ENCODE measurements at places on chromosomes 1 and 21.
A peak's percentile ranks its signal among the peaks of the same experiment; 100 is the strongest.

- DNase-seq, result no peak
These were observed 58.1 kb downstream of the LHX4 start for GRCh38 chr1:180287988-180288705.

DNA sequence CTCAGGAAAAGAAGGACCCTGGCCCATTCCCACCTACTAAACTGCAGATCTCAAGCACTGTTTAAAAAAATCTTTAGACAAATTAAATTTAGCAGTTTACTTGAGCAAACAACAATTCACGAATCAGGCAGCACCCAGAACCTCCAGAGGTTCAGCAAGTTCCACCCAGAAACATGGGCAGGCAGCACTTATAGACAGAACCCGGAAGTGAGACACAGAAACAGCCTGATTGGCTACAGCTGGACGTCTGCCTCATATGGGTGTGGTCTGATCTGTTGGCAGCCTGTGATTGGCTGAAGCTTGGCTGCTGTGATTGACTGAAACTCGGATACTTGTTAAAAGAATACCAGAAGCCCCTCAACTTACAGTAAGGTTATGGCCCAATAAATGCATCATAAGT, 34.7 kb upstream of the COL6A2 start:
- DNase-seq, result no peak

DNA sequence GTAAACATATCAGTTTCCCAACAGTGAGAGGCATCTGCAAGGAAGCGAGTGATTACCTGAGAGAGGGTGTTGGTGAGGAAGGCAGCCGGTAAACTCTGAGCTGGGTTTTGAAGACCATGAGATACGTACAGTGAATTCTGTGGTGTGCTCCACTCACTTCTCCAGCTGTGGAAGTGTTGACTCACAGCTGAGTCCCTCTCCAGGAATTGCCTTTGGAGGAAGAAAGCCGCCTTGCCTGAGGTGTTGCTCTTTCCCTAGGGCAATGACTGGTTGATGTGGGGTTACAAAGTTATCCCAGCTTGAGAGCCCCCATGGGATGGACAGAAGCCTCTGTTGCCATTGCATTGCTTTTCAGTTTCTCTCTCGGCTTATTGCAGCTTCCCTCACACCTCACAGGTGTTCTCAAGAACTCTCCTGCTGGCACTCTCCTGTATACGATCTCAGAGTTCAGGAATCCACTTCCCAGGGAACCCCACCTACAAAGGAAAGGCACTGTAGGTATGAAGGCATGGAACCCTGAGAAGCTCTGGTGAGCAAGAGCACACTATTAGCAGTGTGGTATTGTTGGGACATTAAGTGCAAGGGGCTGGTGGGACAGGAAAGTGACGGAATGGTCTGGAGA, 10.8 kb downstream of the NHLH1 start:
- DNase-seq, result peak; percentile 91

- DNase-seq, result no peak
These were observed 4.7 kb downstream of the CHI3L1 start for GRCh38 chr1:203181586-203182386.

DNA sequence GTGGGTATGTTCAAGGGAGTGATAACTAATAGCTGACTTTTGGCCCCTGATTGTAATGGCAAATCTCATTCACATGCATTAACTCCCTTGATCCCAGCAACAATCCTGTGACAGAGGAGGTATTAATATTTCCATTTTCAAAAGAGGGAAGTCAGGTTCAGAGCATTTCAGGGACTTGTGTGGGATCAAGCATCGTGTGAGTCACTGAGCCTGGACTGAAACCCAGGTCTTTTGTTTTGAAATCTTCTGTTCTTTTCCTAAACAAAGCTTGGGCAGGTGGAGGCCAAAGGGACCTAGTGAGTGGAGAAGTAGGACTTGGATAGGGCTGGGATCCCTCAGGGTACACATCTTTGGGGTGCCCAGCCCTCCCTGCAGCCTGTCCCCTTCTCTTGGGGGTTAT, 37.9 kb downstream of the ETNK2 start:
- no peak for DNase-seq

GRCh38 chr1:26121854-26122773, 10.5 kb downstream of the PDIK1L start:
- DNase-seq, result peak; percentile 43

GRCh38 chr21:38322311-38322950, 65.6 kb downstream of the KCNJ15 start:
- DNase-seq, result peak; percentile 43

DNA sequence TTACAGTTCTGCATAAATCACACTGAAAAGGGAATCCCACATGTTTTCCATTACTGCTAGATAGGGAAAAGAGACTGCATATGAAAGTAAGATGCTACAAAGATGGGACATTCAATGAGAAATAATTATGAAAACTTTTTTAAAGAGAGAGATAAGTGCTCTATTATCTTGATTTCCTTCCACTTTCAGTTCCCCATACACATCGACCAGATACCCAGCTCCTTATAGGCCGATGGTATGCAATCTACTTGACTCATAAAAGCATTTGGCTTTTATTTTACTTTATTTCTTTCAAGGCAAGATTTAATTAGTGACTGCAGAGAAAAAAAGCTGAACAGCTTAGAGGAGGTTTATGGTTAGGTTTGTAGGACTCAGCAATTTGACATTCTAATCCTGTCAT, 13.1 kb downstream of the BRINP2 start:
- no peak for DNase-seq

GRCh38 chr21:45423968-45424853, 19.2 kb downstream of the COL18A1 start:
- DNase-seq, result no peak

- DNase-seq, result peak; percentile 67
These were observed 951 bp downstream of the GGPS1 start for GRCh38 chr1:235329139-235329902.

DNA sequence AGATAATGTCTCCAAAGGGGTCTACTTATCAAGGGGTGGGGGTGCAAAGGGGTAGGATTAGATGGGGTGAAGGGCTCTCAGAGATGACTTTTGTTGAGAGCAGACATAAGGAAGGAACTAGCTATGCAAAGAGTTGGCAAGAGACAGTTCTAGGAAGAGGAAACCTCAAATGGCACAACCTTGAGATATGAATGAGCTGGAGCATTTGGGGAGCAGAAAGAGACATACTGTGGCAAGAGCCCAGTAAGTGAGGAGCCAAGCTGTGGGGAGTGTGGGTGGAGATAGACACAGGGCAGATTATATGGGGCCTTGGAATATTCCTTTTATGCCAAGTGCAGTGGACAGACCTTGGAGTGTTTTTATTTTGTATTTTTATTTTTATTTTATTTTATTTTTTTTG, 84.8 kb upstream of the BTG3 start:
- no peak for DNase-seq

DNA sequence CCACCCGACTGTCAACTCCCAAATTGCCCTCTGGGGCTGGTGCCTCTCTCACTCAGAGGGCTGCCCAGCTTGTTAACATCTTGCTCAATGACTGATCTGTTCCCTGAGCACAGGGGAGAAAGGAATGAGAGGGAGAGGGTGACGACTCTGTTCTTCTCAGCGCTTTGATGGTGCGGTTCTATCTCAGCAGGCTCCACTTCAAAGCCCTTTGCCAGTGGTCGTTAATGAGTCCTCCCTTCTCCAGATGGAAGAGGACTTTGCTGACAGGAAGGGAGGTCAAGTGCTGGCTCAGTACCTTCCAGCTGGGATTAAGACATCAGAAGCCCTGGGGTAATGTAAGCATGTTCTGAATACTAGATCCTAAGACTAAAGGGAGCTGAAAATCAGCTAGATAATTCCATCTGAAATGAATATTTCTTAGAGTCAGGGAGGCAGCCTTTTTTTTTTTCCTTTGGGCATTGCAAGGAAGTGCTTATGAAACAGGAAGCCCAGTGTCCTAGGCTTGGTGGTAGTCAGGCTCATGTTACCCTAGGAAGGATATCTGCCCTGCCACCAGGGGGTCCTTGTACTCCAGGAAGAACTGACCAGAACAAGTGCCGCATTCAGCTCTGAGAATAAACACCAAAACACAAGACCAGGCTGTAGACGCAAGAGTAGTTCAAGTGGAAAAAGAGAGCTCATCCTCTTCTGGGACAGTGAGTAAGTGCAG, 4.7 kb downstream of the FMOD start:
- no peak for DNase-seq

GRCh38 chr1:235952950-235953615, 86.4 kb upstream of the LYST start:
- peak; percentile 25 for DNase-seq

GRCh38 chr1:155018617-155019348, 14.8 kb downstream of the DCST2 start:
- DNase-seq, result peak; percentile 69

- DNase-seq, result peak; percentile 1
These were observed 95.5 kb downstream of the GRIK3 start for GRCh38 chr1:36938819-36939218.

DNA sequence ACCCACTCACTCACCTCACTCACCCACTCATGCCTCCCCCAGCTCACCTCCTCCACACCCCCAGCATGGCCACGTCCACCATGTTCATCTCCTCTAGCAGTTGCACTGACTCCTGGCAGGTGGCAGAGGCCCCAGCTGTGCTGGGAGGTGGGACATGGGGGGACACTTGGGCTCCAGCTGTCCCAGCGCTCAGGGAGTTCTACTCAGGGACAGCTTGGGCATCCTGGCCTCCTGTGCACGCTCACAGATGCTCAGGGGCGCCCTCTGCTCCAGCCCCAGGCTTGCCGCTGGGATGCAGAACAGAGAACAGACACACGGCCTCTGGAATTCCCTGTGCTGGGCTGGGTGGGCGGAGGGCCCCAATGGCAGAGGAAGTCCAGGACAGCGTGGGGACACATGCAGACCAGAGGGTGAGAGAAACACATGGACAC, 5.2 kb downstream of the KRTAP10-8 start:
- DNase-seq, result no peak

DNA sequence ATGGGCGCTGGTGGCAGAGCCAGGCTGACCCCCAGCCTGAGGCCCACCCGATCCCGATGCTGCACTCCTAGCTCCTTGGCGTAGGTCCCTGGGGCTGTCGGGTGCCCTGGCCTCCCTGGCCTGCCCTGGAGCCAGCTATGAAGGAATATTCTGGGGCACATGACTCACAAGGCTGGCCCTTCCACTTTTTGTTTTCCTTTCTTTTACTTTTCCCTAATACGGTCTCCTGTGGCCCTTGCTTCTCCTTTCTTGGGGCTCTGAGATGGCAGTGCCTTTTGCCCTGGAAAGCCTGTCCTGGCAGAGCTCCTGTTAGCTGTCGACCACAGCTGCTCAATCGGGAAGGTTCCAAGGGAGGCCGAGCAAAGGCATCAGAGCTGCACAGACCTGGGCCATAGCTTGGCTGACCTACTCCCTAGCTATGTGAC, 22.1 kb downstream of the ARHGEF10L start:
- DNase-seq, result no peak

- peak; percentile 26 for DNase-seq
These were observed 66.1 kb upstream of the RHOU start for GRCh38 chr1:228669242-228669585.

- no peak for DNase-seq
These were observed 218.0 kb downstream of the GRIK3 start for GRCh38 chr1:36816348-36816747.

GRCh38 chr21:46191686-46192575, 7.7 kb upstream of the SPATC1L start:
- DNase-seq, result no peak

GRCh38 chr1:112881742-112882127, 74.3 kb downstream of the SLC16A1 start:
- no peak for DNase-seq

DNA sequence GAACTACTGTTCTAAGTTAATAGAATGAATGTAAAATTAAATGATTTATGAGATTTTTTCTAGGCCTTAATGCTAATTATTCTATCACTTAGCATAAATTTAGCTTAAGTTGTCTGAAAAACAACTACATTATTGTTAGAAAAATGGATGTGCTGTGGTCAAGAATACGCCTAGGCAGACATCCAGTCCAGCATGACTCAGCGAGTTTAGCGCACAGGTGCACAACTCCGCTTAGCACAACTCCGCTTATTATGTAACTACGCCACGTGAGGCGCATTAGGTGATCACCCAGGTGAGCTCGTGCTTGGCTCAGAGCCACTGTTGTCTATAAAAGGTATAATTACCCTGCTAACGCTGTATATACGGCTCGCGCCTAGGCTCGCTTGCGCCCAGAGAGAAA, 1043.6 kb upstream of the ADGRL4 start:
- no peak for DNase-seq

DNA sequence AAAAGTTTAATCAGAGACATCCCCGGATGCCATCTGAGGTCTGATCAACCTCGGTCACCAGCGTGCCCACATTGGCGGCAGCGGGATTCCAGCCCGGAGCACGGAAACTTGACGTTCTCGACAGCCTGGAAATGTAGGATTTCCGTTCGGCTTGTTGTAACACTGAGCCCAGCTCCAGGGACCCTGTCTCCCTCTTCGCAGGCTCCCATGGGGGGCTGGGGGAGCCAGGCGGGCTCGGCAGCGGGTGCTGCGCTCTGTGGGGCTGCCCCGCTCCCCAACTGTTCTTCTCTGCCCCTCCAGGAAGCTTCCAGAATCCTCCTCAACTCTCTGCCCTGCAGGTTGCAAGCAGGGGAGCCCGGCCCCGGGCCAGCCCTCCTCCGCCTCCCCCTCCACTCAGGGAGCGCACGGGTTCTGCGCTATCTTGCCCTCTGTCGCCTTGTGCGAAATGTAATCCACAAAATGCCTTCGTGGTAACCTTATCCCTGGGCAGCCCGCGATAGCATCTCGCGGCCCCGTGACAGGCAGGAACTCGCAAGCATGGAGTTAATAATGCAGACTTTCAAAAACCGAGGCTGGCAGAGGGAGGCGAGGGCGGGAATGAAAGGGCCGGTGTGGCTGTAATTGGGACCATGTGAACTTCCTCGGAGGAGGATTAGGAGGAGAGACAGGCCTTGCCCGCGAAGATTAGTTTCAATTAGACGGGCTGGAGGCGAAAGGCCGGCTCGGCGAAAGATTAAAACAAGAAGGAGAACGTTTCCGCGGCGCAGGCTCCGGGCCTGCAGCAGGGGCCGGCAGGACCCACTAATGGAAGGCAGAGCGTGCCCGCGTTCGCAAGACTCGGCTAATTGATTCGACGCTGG, 53.9 kb upstream of the TTC34 start:
- no peak for DNase-seq

GRCh38 chr1:199682081-199682480, 345.4 kb upstream of the NR5A2 start:
- no peak for DNase-seq

DNA sequence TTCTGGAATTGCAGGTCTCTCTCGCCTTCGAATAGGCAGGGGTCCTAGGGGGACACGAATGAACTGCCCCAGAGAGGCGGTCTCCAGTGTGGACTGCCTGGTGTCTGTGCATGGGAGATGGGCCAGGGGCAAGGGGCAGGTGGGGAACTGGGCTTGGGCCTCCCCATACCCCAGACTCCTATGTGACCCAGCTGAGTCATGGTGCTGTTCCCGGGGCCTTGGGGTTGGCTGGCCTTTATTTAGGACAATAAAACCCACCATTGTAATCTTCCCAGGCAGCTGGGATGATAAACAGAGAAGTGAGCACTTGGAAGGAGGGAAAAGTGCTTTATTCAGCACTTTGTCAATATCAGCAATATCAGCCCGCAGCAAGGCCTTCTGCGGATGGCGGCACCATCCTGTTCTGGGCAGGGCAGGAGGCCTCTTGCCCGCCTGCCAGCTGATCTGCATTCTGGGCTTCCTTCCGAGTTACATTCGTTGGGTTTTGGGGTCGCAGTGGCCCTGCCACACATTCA, 209.0 kb upstream of the TMEM51 start:
- no peak for DNase-seq

- no peak for DNase-seq
These were observed 3.7 kb upstream of the UCK2 start for GRCh38 chr1:165823552-165824268.

GRCh38 chr1:193666485-193667083, 480.2 kb upstream of the B3GALT2 start:
- DNase-seq, result no peak

Measured in ELR (cell line).